ENCODE measurements at places on chromosomes 16 and 17. TPM values are rescaled to one million over a fixed set of nuclear protein-coding genes. Genes with fewer than 3 reads are reported as not detected.

- H3K27ac ChIP-seq: no peak overlapping the region
- H3K4me3 ChIP-seq: no peak overlapping the region
- no peak for DNase-seq
- peaks cover 9% of the 10 kb centered on the region for H3K27me3 ChIP-seq
- H3K4me1 ChIP-seq: peaks cover 4% of the 10 kb centered on the region
Observed at GRCh38 chr16:79293836-79294460, 306.6 kb downstream of the MAF start.

GRCh38 chr17:75516619-75517296, 430 bp downstream of the TSEN54 start:
- H3K4me1 ChIP-seq: peaks cover 31% of the 10 kb centered on the region
- DNase-seq: no peak
- H3K27me3 ChIP-seq: no peaks in the 10 kb centered on the region
- H3K36me3 ChIP-seq: peaks cover 9% of the 10 kb centered on the region
- peak overlapping the region; percentile 73 for H3K4me3 ChIP-seq
- no peak overlapping the region for H3K27ac ChIP-seq

DNA sequence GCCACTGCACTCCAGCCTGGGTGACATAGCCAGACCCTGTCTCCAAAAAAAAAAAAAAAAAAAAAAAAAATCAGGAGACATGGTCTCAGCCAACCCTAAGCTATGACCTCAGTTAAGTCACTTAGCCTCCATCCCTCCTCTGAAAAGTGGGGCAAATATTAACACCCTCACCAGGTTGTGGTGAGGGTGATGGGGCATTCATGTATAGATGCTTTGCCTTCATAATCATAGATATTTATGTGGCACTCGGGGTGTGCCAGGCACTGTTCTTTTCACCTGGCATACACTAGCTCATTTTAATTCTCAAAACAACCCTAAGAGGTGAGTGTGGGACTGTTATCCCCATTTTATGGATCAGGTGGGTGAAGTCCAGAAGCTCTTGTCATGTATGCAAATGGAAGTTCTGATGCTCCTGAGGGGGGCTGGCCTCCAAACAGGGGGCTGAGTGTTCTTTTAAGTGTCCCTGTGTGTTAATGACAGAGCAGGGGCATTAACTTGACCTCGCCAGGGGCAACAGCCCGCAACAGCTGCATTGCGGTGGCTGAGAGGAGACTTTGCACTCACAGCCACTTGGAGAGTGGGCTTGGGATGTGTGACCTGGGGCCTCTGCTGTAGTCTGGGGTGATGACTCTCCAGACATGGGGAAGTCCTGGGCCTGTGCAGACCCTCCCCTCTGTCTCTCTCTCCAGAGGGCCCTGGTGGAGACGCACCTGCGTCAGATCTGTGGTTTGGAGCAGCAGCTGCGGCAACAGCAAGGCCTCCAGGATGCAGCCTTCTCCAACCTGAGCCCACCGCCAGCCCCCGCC, 4.1 kb downstream of the TBKBP1 start:
- no peak overlapping the region for H3K4me3 ChIP-seq
- no peak overlapping the region for H3K27ac ChIP-seq
- H3K36me3 ChIP-seq: peaks cover 7% of the 10 kb centered on the region
- H3K4me1 ChIP-seq: peaks cover 15% of the 10 kb centered on the region
- H3K27me3 ChIP-seq: no peaks in the 10 kb centered on the region

DNA sequence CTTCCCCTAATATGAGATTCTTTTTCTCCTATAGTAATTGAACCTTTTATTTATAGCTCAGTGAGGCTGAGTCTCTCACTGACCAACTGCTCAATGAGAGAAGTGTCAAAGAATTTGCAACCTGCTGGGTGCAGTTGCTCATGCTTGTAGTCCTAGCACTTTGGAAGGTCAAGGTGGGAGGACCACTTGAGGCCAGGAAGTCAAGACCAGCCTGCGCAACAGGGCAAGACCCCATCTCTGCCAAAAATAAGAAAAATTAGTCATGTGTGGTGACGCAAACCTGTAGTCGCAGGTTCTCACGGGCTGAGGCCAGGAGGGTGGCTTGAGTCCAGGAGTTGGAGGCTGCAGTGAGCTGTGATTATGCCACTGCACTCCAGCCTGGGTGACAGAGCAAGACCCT, 30.9 kb upstream of the CRYBA1 start:
- H3K27ac ChIP-seq: no peak overlapping the region
- H3K27me3 ChIP-seq: peaks cover 9% of the 10 kb centered on the region
- H3K4me3 ChIP-seq: no peak overlapping the region
- DNase-seq: no peak

DNA sequence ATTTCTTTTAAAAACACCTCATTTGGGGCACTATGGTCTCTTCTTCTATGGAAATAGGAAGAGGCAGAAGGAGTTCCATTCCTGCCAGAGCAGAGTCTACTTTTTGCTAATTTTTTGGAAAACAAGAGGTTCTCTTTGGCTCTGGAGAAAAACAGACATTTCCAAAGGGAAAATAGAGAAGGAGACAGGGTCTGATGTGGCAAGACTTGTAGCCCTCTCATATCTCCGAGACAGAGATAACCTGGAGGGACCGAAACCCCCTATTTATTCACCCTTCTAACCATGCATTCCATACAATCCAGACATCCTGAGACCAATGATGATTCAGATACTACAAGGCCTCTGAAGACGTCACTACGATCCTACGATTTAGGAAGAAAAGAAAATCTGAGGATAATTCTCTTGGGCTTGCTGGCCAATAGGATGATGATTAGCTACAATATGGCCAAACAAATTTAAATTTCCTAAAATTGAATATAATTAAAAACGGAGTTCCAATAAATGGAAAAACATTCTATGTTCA, 70.2 kb downstream of the HIC1 start:
- no peak overlapping the region for H3K4me3 ChIP-seq
- peaks cover 14% of the 10 kb centered on the region for H3K36me3 ChIP-seq

DNA sequence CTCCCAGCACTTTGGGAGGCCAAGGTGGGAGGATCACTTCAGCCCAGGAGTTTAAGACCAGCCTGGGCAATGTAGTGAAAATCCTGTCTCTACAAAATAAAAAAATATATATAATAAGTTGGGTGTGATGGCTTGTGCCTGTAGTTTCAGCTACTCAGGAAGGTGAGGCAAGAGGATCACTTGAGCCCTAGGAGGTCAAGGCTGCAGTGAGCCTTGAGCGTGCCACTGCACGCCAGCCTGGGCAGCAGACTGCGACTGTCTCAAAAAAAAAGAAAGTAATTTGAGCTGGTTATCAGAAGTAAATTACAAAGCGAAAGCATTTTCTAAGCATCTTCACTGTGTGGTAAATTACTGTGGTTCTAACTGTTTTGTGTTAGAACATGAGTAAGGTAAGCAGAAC, 66.2 kb downstream of the NQO1 start:
- no peaks in the 10 kb centered on the region for H3K27me3 ChIP-seq
- no peak overlapping the region for H3K27ac ChIP-seq
- no peaks in the 10 kb centered on the region for H3K4me1 ChIP-seq
- H3K4me3 ChIP-seq: no peak overlapping the region

DNA sequence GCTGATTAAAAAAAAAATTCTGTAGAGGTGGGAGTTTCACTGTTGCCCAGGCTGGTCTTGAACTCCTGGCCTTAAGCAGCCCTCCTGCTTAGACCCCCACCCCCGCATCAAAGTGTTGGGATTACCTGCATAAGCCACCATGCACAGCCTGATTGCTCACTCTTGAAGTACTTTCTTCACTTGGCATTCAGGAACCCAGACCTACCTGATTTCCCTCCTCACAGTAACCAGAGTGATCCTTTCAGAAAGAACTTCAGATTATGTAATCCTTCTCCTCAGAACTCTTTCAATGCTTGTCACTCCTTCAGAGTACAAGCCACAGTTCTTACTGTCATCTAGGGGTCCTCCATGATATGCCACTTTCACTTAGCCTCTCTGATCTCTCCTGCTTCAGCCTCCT, 1.4 kb downstream of the EFCAB13 start:
- H3K36me3 ChIP-seq: peaks cover 6% of the 10 kb centered on the region
- DNase-seq: no peak
- H3K4me1 ChIP-seq: peaks cover 18% of the 10 kb centered on the region
- H3K4me3 ChIP-seq: peak overlapping the region; percentile 85

DNA sequence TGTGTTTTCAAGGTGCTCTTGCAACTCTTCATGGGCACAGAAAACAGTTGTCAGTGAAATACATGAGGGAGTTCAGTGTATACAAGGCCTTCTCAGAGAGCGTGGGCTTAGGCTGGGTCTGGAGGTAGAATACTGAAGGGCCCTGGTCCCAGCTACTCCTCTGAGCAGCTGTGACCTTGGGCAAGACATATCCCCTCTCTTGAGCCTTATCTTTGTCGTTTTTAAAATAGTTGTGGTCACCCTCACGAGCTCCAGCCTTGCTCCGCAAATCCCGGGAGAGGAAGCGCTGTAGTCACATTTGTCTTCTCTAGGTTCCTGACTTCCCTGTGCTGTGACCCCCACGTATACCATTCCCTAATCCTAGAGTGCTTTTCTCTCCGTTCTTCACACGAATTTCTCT, 3.6 kb downstream of the ZNRF1 start:
- H3K36me3 ChIP-seq: no peaks in the 10 kb centered on the region
- H3K4me3 ChIP-seq: no peak overlapping the region
- H3K27ac ChIP-seq: no peak overlapping the region
- no peaks in the 10 kb centered on the region for H3K27me3 ChIP-seq
- H3K4me1 ChIP-seq: peaks cover 28% of the 10 kb centered on the region

GP1BA gene
- not detected for total RNA-seq

DNA sequence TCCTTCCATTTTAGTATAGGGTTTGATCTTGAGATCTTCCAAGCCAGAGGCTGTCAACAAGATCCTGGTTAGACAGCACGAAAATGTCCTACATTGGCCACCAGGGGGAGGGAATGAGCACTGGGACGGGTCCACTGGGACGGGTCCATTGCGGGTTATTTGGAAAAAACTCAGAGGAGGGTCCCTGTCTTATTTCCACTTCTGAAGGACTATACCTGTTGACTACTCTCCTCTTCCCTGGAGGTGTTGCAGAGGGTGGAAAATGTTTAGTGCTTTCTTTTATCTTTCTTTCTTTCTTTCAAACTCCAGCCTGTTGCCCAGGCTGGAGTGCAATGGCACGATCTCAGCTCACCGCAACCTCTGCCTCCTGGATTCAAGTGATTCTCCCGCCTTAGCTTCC, 2.5 kb downstream of the TTLL6 start:
- H3K4me3 ChIP-seq: no peak overlapping the region
- H3K27ac ChIP-seq: no peak overlapping the region
- H3K4me1 ChIP-seq: peaks cover 7% of the 10 kb centered on the region
- peaks cover 67% of the 10 kb centered on the region for H3K27me3 ChIP-seq
- H3K36me3 ChIP-seq: no peaks in the 10 kb centered on the region

DNA sequence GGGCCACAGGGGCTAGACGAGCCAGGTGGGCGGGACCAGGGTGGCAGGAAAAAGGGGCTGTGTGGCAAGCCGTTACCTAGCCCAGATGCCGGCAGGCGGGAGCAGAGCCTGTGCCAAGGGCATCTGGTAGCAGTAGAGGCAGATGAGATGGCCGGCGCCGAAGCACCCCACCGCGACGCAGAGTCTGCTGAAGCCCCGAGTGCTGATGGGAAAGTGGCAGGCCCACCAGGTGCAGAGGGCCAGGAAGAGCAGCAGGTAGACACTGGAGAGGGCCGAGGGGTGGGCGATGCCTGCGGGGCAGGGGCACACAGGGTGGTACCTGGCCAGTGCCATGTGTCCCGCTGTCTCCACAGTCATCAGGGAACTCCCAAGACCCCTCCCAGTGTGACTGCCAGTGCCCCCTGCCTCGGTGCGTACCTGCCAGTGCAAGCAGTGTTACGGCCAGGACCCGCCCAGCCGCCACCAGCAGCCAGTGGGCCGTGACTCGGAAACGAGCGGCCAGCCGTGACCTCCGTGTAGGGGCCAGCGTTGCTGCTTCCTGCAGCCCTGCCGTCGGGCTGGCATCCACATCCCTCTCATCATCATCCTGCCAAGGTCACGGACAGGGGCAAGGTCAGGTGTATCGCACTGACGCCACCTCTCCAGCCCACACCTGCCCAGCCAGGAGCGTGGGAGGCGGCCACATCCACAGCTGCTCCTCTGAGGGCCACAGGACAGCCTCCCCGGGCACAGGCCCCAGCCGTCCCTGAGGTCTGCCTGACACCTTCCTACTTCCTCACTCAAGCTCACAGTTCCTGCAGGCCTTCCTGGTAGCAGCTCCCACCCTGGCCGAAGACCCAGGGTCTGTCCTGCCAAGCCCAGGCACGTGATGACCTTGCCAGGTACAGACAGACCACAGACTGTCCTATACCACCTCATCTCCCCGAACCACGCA, 32.1 kb downstream of the CTU2 start:
- H3K4me3 ChIP-seq: no peak overlapping the region
- no peak for DNase-seq
- no peak overlapping the region for H3K27ac ChIP-seq

ZFP3 gene
- 0.86 TPM for total RNA-seq

GRCh38 chr16:49601576-49601975, 228.0 kb downstream of the C16orf78 start:
- no peak overlapping the region for H3K27ac ChIP-seq
- peaks cover 2% of the 10 kb centered on the region for H3K27me3 ChIP-seq
- DNase-seq: peak; percentile 57
- H3K4me3 ChIP-seq: no peak overlapping the region
- H3K36me3 ChIP-seq: no peaks in the 10 kb centered on the region
- H3K4me1 ChIP-seq: peaks cover 19% of the 10 kb centered on the region

Data from osteocyte (in vitro differentiated cells).